ENCODE measurements at places on chromosomes 3 and 15. TPM values are rescaled to one million over a fixed set of nuclear protein-coding genes. Genes with fewer than 3 reads are reported as not detected.

Gene TM4SF18
- total RNA-seq: not detected

Gene TERC
- 1,851 TPM for total RNA-seq

Gene EFCC1
- not detected for total RNA-seq

Gene ACOX2
- not detected for total RNA-seq

Gene IGDCC3
- not detected for total RNA-seq
